ENCODE measurements at places on chromosomes 12 and 14.
A peak's percentile ranks its signal among the peaks of the same experiment; 100 is the strongest.

- DNase-seq = no peak
Measured at GRCh38 chr12:7868391-7868790, 4.3 kb downstream of the SLC2A14 start.

DNA sequence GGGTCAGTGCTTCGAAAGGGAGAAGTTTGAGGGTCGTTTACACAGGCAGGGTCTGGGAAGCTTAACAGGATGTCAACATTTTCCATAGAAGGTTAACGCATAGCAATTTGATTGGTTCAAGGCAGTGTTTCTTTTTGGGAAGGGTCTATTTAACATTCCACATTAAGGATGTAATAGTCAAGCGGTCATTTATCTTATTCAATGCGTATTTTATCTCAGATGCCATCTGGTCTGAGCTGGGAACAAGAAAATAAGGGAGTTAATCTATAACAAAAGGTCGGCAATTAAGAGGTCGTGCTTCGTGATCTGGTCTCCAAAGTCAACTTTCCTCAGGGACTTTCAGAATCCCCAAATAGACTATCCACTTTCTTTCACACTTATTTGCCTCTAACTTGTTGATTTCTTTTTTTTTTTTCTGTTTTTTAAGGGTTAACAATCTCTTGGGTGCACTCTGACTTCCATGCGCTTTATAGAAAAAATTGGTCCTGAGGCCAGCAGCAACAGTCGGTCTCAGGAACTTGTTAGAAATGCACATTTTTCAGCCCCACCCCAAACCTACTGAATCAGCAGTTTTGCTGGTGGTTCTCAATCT is 550 bp upstream of the RESF1 start:
- DNase-seq = no peak

- no peak for DNase-seq
Measured at GRCh38 chr12:2439332-2440100, 355.3 kb upstream of the FKBP4 start.

DNA sequence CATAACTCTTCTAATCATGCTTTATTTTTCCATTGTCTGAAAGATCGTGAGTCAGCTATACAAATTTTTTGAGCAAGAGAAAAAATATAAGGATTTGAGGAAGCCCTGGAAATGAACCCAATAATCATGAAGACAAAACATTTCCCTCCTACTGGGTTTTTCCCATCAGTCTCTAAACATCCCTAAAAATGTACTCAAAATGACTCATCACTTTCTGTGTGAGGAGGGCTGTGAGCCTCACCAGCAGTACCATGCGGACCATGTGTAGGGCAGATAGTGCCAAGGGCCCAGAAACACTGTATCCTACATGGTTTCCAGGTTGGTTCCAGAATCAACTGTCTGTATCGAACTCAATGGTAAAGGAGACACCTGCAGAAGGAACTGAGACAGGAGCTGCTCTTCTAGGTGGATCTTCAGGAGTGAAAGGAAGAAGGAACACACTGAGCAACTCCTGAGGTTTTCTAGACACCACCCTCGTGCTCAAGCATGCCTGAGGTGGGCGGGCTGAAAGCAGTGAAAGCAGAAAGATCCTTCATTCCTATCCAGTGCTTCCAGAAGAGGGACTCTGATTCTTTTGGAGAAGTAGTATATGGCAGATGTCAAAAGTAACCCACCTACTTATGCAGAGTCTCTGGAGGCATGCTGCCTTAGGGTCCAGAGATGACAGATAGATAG is 48.6 kb upstream of the RHOJ start:
- DNase-seq = no peak

- DNase-seq = no peak
Measured at GRCh38 chr12:5073853-5074252, 30.2 kb downstream of the KCNA5 start.

DNA sequence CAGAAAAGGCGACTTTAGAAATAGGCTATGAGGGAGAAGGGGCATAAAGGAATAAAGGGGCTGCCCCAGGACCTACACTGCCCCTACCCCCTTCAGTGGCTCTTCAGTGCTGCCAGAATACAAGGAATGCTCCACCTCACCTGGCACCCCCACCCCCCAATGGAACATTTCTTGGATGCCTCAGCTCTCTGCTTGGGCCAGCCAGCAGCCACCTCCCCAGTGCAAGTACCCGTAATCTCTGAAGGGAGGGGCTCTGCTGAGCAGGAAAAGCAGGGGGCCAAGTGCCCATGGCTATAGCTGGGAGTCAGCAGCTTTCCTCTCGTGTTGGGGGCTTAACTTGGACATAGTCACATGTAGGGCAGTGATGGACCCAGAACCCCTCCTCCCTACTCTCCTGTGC is 33.3 kb downstream of the BAZ2A start:
- no peak for DNase-seq

GRCh38 chr14:64704743-64705380 is 638 bp downstream of the PLEKHG3 start:
- DNase-seq = no peak

- peak; percentile 65 for DNase-seq
Measured at GRCh38 chr12:53213348-53213747, 6.3 kb upstream of the ITGB7 start.

GRCh38 chr12:70603044-70603443 is 34.2 kb downstream of the PTPRB start:
- no peak for DNase-seq

GRCh38 chr12:88624911-88625310 is 44.6 kb upstream of the KITLG start:
- DNase-seq = no peak

GRCh38 chr12:80692114-80692513 is 15.3 kb upstream of the MYF6 start:
- DNase-seq = no peak

DNA sequence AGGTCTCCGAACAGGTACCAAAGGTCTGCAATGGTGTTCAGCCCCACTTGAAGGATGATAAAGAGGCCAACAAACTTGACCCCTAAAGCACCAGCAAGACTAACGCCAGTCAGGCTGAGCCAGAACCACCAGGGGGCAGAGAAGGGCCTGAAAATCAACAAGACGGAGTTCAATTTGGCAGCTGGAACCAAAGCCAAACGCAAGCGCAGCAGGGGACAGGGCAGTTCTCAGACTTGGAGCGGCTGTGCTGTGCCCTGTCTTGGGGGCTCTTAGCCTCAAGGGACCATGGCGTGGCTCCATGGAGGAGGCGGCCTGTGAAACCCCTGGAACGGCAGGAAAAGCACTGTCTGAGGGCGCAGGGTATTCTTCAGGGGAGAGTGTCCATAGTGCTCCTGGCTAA is 19.6 kb downstream of the POMT2 start:
- DNase-seq = peak; percentile 89

DNA sequence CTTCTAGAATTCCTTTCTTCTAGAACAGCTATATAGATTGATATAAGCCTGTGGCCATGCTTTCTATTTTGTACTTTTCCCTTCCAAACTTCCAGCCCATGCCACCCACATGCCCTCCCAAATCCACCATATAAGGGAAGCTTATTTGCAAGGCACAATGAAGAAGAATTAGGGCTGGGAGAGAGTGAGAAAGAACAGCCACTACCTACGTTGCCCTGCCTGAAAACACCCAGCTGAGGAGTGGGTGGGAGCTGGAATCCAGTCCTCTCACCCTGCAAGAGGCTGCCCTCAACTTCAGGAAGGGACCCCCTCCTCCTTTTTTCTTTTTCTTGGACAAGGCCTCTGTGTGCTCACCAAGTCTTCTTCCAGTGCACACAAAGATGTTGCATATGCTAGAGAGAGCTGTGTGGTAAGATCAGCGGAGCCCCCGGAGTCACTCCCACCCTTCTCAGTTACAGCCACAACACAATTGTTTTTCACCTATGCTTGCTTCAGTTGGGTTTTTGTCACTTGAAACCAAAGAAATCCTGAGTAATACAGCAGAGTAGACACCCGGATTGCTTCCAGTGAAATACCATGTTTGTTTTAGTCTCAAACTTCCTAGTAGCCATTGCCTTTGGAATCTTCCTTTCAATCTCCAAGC is 38.8 kb downstream of the CDKL1 start:
- peak; percentile 29 for DNase-seq

GRCh38 chr14:95535226-95536021 is 574 bp downstream of the GLRX5 start:
- no peak for DNase-seq

DNA sequence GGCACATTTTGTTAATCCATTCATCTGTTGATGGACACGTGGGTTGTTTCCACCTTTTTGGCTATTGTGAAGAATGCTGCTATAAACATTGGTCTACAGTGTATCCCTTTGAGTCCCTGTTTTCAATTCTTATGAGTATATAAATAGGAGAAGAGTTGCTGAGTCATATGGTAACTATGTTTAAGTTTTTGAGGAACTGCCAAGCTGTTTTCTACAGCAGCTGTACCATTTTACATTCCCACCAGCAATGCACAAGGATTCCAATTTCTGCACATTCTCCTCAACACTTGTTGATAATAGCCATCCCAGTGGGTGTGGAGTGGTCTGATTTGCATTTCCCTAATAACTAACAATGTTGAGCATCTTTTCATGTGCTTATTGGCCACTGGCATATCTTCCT is 6.9 kb upstream of the SVOP start:
- DNase-seq = no peak

- DNase-seq = no peak
Measured at GRCh38 chr12:32080435-32080834, 26.2 kb upstream of the BICD1 start.

- DNase-seq = no peak
Measured at GRCh38 chr14:93712838-93713724, 75.2 kb downstream of the PRIMA1 start.

DNA sequence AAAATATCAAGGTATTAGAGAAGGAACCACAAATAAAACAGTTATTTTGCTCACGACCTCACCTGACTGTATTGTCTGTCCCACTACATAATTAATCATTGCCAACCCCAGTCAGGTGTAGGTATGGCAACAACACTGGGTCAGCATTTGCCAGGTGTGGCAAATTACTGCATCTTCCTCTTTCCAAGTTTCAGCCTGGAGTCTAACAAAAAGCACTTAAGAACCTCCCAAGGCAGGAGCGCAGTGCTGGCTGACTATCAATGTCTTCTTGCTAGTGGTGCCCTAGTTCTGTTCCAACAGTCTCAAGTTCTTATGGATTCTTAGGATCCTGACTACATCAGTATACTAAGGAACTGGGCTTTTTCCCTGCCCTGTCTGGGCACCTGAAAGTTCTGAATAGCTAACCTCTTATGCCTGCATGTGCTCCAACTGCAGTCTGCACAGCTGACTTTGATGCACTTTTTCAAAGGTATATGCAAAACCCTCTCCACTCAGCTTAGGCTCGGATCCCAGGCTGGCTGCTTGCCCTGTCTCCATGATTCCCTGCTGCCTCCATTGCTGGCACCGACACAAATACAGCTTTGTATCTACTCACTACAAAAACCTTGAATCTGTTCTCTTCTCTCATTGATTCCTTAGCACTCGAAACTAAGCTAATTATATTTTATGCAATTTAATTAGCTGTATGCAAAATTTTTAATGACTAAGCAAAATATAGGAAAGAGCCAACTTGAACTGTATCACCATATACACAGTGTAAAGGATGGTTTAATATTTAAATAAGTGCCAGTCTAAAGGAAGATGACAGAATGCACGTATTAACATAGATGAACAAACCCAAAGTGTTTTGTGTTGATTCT is 113.3 kb downstream of the PRKD1 start:
- DNase-seq = peak; percentile 64

GRCh38 chr12:112179916-112180315 is 54.6 kb downstream of the TRAFD1 start:
- DNase-seq = no peak

DNA sequence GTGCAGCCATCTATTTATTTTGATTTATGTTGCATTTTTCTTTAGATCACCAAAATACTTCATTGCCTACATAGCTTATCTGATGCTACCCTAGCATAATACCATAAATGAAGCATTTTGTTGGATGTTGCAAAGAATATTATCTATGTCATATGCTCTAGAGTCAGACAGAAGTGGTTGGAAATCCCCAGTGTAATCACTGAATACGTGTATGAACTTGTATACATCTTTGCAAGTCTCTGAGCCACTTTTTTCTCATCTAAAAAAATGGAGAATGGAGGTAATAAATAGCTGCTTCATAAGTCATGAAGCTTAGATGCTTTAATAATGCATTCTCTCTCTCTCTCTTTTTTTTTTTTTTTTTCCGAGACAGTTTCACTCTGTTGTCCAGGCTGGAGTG is 18.5 kb downstream of the EVL start:
- no peak for DNase-seq

- DNase-seq = no peak
Measured at GRCh38 chr12:11980115-11980514, 90.6 kb upstream of the BCL2L14 start.

DNA sequence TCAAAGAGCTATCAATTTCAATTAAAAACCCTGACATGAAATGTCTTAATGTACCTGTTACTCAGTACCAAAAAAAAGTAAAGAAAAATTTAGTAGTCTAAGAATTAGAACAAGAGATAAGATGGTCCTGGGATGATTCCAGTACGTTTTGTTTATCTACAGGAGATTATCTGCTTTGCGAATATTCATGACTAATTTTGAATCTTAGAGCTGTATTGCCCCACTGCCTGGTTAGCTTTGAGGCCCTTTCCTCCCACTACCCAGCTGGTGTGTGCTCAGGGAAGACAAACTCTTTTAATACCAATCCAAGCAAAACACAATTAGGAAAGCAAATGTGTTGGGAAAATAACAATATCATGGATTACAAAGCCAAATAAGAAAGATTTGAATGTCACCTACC is 263.5 kb downstream of the FOXG1 start:
- DNase-seq = no peak

GRCh38 chr12:6632026-6632983 is 3.5 kb downstream of the LPAR5 start:
- no peak for DNase-seq

- DNase-seq = no peak
Measured at GRCh38 chr12:60112063-60112462, 516.2 kb downstream of the SLC16A7 start.

- no peak for DNase-seq
Measured at GRCh38 chr12:130838284-130838950, 633 bp downstream of the STX2 start.

- DNase-seq = no peak
Measured at GRCh38 chr14:96187216-96188031, 17.2 kb upstream of the BDKRB2 start.

- DNase-seq = no peak
Measured at GRCh38 chr14:22112004-22112403, 438.4 kb upstream of the OR4E1 start.

GRCh38 chr14:104559804-104560585 is 19.6 kb upstream of the C14orf180 start:
- no peak for DNase-seq

All from hippocampal formation (tissue), 2 donors.